ENCODE measurements at places on chromosomes 7 and 10.

- DNase-seq = no peak
These were observed 358.1 kb upstream of the ZNF32 start for GRCh38 chr10:44006771-44007170.

DNA sequence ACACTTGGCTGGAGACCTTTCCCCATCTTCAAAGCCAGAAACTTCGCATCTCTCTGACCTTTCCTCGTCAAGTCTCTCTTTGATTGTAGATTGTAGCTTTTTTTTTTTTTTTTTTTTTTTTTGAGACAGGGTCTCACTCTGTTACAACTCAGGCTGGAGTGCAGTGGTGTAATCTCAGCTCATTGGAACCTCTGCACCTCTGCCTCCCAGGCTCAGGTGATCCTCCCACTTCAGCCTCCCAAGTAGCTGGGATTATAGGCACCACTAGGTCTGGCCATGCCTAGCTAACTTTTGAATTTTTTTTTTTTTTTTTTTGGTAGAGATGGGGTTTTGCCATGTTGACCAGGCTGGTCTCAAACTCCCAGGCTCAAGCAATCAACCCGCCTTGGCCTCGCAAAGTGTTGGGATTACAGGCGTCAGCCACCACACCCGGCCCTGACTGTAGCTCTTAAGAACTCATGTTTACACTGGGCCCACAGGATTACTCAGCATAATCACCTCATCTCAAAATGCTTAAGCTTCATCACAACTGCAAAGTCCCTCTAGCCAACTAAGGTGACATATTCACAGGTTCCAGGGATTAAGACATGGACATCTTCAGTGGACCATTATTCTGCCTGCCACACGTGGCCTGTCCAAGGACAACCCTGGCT lies 11.7 kb downstream of the POLL start:
- DNase-seq = no peak

DNA sequence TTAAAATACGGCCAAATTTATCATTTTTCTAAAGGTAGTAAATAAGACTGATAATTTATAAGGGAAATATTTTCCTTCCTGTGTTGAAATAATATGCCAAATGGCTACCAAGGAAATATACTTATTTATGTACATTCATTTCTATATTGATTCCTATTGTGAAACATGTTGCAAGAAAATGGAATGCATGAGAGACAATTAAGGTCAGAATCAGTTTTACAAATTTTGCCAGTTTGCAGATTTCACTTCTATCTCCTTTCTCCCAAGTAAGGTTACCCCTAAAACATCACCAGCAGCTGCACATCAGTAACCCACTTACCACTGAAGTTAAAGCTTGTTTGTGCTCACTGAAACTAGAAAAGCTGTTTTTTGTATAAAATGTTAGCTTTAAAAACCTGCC lies 19.2 kb upstream of the REEP3 start:
- no peak for DNase-seq

GRCh38 chr10:7523656-7524055 lies 112.8 kb upstream of the SFMBT2 start:
- DNase-seq = no peak

GRCh38 chr10:77187376-77187999 lies 450.1 kb downstream of the KCNMA1 start:
- DNase-seq = no peak

DNA sequence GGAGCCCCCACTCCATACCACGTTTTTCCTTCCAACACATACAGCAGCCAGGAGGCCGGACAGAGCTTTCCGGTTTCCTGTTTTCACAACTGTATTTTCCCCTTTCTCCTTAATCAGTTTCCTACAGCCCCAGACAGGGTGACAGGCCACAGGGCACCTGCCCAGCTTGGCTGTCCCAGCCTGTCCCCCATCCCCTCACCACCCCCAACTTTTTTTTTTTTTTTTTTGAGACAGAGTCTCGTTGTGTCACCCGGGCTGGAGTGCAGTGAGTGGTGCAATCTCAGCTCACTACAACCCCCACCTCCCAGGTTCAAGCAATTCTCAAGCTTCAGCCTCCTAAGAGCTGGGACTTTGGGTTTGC lies 10.3 kb upstream of the HSPB1 start:
- DNase-seq = no peak

DNA sequence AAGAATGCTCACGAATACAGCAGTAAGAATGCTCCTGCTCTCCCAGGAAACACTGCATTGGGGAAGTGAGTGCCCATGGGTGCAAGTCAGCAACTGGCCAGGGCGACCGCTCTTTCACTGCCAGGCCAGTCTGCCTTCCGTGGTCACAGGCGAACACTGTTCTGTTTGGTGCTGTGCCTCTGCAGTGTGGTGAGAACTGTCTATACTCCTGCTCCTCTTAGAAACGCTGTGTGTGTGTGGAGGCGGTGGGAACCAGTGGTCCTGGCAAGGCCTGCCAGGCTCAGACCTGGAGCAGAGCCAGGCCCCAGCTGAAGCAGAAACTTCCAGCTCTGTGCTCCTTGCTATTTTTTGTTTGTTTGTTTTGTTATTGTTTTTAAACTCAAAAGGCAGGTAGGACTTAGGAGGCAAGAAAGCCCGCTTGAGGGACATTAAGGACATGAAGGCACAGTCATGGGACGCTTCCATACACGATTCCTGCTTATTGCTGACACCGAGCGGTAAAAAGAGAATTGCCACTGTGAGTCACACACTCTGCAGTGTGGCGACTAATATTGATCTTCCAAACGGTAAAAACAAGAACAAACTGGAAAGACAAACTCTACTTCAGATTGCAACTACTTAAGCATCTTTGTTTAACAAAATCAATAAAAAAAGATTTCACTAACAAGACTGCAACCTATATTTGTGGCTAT lies 430.8 kb downstream of the DNAJB6 start:
- DNase-seq = no peak

GRCh38 chr7:135942614-135943013 lies 34.5 kb downstream of the MTPN start:
- DNase-seq = no peak

DNA sequence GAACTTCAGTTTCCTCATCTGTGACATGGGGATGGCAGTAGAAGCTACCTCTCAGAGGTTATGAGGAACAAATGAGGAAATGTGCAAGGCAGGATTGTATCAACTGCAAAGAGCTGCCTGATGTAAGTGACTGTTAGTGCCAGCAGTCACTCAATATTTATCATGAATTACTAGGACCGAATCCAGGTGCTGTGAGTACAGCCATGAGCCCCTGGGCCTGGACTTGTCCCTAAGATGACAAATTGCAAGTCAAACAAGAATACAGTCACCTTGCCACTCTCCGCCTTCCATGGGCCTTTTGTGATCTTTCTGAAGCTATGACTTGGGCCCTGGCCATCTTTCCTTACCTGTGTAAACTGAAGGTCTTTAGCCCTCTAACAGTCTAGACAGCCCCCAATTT lies 27.7 kb upstream of the TLX1 start:
- no peak for DNase-seq

DNA sequence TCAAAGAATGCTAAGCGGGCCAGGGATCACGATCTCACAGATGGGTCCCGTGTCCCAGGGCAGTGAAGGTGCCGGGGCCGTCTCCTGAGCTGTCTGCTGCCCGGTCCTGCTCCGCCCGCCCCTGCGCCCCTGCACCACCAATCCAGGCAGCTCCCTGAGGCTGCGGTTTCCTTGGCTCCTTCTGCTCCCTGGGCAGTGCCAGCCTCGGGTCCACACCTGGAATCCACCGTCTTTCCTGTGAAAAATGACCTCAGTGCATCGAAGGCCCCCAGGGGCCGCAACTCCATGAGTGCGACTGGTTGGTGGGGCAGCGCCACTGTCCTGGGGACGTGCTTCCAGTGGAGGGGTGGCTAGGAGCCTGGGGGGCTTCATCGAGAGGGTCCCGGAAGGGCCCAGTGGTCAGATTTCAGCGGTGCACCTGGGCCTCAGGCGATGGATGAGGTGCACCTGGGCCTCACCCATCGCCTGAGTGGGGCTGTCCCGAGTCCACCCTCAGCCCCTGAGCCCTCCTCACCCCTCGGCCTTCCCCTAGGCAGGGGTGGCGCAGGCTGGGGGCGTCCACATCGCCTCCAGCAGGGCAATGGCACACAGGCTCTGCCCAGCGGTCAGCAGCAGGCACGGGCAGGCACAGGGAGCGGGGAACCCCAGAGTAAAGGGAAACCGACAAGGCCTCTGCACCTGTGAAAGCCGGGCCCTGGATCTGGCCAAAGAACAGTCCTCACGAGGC lies 27.2 kb downstream of the ADGRA1 start:
- DNase-seq = no peak

GRCh38 chr7:16202303-16202702 lies 219.0 kb downstream of the CRPPA start:
- no peak for DNase-seq

- no peak for DNase-seq
These were observed 4.0 kb downstream of the VSIR start for GRCh38 chr10:71769279-71769823.

- DNase-seq = no peak
These were observed 3.7 kb downstream of the SUFU start for GRCh38 chr10:102507521-102507920.

DNA sequence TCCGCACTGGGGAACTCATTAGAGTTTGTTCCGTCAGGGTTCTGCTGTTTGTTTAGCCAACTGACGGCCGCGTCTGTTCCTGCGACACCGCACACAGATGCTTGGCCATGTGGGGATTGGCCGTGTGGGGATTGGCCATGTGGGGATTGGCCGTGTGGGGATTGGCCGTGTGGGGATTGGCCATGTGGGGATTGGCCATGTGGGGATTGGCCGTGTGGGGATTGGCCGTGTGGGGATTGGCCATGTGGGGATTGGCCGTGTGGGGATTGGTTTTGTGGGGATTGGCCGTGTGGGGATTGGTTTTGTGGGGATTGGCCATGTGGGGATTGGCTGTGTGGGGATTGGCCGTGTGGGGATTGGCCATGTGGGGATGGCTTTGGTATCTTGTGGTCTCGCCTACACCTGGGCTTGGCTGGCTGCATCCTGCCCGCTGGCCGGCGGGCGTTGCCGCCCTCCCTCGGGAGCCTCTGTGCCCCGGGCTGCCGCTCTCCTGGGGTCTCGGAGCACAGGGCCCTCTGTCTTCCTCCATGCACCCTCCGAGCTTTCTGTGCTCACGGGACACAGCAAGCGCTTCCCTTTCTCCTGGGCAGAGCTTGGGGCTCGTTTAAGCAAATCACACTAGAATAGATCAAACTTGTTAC lies 62.5 kb downstream of the NKX6-2 start:
- DNase-seq = no peak

- DNase-seq = no peak
These were observed 4.5 kb downstream of the FGF8 start for GRCh38 chr10:101771380-101771779.

DNA sequence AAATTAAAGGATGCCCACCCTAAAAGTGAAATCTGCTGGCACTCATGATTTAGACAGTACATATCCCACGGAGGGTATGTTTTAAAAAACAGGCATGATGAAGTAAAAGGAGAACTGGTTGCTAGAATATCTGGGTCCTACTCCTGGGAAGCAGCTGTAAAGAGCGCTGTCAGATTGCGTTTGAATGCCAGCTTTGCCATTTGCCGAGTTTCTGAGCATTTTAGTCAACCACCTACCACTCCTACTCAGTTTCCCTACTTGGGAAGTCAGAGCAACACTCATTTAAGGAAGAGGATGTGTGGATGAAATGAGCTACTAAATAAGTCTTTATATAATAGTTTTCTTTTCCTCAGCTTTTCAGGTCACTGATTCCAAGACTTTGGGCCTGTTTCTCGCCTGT lies 1.1 kb upstream of the UMAD1 start:
- no peak for DNase-seq

DNA sequence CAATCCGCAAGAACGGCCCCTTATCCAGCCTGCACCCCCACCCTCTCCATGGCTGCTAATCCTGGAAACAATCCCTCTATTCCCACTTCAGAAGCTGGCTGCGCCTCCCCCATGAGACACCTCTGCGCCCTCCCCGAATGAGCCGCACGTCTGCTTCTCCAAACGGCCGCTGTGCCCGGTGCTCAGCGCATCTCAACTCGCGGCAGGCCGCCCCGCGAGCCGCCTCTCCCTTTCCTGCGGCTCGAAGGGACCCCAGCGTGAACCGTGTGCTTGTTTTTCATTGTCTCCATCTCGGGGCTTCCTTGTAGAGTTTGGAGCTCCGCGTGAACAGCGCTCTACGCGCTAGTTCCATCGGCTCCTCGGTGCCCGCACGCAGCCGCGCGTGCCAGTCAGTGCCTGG lies 20.8 kb upstream of the FXYD4 start:
- no peak for DNase-seq

DNA sequence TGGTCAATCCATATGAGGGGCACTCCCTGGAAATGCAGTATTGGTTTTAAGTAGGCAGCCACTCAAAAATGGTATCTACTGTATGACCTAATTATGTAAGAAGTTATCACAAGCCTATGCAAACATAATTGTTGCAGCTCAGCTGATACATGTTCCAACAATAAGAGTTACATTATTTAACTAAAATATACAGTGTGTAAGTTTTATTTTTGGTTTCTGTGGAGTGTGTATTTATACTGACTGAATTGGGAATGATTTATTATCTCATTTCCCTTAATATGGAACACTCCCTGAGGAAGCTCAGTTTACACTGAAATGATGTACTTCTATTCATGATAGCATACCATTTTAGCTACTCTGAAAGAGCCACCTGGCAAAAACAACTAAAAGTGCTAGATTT lies 2.6 kb upstream of the ING3 start:
- DNase-seq = no peak

GRCh38 chr10:78579995-78580394 lies 488.8 kb upstream of the ZMIZ1 start:
- DNase-seq = no peak

- DNase-seq = no peak
These were observed 135.9 kb downstream of the CUX1 start for GRCh38 chr7:101953248-101953819.

DNA sequence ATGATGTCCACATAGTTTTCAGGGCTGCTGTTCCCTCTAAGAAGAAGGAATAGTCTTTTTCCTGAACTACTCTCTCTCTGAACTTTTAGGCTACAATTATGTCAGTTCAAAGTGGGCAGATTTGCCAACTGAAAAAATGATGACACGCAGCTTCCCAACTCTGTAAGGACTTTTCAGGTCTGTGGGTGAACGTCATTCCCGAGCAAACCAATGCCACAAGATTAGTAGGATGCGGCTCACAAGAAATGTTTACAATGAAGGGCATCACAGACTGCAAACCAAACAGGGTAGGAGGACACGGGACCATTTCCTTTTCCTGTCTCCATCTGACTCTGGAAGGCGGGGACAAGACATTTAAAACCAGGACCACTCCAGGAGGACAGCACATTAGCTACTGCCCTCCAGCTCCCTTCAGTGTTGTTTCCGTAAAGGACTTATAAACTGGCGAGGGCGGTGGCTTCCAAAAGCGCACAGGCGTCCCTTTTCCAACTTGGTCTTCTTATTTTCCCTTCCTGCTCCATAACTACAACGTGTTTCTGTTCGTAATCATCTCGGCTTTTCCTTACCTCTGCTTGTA lies 539 bp upstream of the MKLN1 start:
- DNase-seq = no peak

GRCh38 chr10:69845574-69846292 lies 44.0 kb downstream of the COL13A1 start:
- no peak for DNase-seq

- no peak for DNase-seq
These were observed 17.8 kb downstream of the HNRNPA2B1 start for GRCh38 chr7:26182706-26183105.

All from activated CD4-positive, alpha-beta T cell treated with anti-CD3 and anti-CD28 coated beads, Interleukin-2, amount 50 U/mL, for 1 hour (primary cell).